Panc1 (cell line): ENCODE measurements at places on chromosomes 7 and 10.
A peak's percentile ranks its signal among the peaks of the same experiment; 100 is the strongest.

- DNase-seq, result no peak
Measured at GRCh38 chr10:97338041-97338440, 3.5 kb upstream of the FRAT2 start.

GRCh38 chr7:5777932-5778331 lies 3.5 kb downstream of the RNF216 start:
- no peak for DNase-seq

DNA sequence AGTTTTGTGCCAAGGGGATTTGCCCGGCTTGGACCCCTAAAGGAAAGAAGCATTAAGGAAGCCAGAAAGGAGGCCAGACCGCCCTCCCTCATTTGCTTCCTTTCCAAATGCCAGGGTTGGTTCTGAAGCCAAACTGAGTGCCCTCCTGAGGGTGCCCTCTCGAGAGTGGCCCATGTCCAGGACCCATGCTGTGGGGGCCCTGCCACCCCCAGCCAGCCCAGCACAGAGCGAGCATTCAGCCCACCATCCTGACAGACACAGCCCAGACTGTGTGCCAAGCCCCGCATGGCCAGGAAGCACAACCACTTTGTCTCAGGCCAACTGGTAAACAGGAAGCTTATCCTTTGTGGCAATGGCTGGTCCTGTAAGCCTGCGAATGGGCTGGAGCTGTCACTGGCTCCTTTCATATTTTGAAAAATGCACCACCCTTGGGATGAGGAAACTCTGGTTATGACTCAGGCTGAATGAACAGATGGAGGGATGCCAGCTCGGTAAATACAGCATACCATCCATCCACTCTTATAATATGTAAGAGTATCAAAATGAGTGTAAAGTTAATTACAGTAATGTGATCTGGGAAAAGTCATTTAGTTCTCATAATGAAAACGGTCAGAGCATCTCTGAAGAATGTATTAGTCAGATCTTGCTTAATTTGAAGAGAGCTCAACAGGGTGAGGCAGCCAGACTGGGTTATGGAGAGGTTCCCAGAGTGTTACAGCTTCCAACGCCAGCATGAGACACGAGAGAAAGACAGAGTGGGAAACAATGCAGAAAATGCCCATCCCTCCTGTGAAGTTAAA lies 65.0 kb downstream of the STK17A start:
- peak; percentile 98 for DNase-seq

- DNase-seq, result no peak
Measured at GRCh38 chr7:108235451-108236061, 105.4 kb upstream of the LAMB4 start.
